SHP77 (cell line): ENCODE measurements at places on chromosomes 3 and 15.
A peak's percentile ranks its signal among the peaks of the same experiment; 100 is the strongest.

- DNase-seq: no peak
These were observed 71.9 kb upstream of the MBNL1 start for GRCh38 chr3:152196782-152197181.

DNA sequence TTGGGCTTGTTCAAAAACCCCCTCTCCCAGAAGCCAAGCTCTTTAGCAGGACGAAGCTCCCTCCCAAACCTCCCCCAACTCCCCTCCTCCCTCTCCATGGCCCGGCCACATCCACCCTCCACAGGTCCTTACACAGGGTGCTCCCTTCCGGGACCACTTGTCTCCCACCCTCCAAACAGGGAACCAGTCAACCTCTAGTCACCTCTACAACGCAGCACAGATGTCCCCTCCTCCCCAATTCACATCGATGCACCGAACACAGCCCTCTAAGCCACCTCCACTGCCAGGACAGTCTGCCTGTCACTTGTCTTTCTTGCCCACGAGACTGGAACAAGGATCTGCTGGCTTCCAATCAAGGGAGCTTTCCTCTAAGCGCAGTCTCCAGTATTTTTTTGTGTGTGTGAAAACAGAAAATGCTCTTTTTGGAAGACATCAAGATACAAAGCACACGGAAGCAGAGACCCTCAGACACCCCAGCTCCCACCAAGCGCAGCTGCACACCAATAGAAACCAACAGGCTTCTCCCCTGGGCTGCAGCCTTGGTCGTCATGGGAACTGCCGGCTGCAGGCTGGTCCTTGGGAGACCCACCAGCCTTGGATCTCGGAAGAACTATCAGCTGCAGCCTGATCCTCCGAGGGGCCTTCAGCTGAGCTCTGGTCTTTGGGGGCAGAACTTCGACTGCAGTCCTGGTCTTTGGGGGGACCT lies 26.5 kb downstream of the IQSEC1 start:
- DNase-seq: no peak

DNA sequence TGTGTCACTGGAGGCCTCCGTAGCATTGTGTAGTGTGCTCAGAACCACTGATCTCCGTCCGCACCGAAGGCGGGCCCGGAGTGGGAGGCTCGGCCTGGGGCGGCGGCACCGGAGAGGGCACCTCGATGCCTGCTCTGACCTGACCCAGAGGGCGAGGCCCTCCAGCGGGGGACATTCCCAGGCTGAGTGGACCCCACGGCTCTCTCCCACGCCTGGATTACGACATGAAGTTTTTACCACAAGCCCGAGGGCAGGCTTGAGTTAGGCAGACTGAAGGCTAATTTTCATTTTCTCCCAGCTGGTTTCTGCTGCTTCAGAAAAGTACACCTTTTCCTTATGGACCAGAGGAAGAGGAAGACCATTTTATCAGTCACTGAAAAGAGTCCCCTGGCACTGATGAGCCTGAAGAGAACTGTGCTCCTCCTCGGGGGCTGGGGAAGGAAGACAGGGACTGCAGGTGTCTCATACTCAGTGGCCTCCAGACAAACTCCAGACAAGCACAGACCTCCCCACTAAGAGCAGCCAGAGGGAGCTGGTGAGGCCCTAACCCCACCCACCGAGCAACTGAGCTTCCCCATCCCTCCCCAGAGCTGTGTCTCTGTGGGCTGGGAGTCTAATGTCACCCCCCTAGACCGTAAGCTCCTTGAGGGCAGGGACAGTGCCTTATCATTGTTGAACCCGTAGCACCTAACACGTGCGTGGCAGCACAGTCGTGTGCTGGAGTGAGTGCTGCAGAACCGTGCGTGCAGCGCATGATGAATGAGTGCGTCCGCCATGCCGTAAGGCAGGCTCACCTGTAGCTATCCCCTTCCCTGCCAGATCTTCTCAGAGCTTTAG lies 74.5 kb upstream of the BLM start:
- no peak for DNase-seq

DNA sequence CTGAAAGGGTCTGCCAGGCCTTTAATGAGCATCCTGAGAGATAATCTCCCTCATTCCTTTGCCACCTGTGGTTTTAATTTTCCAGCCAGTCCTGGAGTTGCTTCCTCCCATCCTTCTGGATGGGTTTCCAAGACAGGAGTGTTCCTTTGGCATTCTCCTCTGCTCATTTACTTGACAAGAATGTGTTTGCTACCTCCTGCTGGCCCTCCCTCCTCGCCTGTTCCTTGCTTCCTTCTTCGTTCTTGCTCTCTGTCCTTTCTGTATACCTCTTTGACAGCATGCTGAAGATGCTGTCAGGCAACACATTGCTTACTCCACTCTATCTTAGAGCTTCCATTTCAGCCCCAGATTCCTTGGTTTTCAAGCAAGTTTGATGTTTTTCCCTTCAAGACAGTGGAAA lies 46.0 kb downstream of the ERC2 start:
- DNase-seq: no peak

DNA sequence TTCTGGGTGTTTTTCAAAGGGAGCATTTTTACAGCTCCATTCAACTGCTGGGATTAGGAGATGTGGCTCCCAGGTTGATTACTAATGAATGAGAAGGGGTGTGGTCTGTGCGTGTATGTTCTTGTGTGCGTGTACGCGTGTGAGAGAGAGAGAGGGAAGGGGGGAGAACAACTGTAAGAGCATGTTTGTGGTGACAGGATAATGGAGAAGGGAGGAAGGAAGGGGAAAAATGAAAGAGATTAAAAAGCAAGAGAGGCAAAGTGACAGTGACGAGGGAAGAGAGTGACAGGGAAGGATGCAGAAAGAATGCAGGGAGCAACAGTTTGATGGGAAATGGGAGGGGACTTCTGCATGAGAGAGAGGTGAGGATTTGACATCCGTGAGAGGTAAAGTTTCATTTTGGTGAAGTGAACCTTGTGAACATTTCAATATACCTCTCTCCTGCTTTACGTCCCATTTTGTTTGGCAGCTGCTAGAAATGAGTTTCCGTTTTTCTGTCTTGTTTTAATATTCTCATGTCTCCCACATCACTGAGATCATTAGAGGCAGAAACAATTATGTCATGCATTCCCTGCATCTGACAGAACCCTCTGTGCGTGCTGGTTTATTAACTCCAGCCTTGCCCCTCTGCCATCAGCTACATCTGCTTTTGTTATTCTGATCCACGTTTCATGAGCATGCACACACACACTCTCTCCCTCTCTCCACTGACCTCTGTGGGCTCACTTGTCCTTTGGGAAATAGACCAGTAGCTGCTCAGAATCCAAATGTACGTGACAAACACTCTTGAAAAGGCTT lies 161.6 kb downstream of the GAP43 start:
- no peak for DNase-seq

DNA sequence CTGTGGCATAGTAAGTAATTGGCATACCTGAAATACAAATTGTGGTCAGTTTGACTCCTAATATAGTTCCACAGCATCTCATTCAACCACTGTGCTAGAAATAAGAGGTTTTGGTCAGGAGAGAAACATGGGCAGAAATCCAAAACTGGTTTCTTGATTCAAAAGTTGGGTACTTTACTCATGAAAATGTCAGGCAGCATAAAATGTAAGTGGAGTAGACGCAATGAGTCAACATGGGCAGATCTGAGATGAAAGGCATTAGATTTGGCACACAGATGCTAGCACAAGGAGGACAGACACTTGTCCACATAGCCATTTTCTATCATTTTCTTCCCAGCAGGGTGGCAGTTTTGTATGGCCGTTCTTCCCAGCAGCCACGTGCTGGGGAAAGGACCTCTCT lies 255.8 kb upstream of the CDIN1 start:
- DNase-seq: no peak

GRCh38 chr15:23518104-23518503 lies 47.4 kb upstream of the MKRN3 start:
- no peak for DNase-seq

- no peak for DNase-seq
These were observed 40.3 kb downstream of the CCK start for GRCh38 chr3:42225486-42226363.

GRCh38 chr3:105799286-105799685 lies 69.5 kb downstream of the CBLB start:
- DNase-seq: no peak

GRCh38 chr15:75425966-75426500 lies 25.5 kb downstream of the SIN3A start:
- DNase-seq: no peak

GRCh38 chr3:17588422-17588821 lies 154.0 kb downstream of the TBC1D5 start:
- no peak for DNase-seq

DNA sequence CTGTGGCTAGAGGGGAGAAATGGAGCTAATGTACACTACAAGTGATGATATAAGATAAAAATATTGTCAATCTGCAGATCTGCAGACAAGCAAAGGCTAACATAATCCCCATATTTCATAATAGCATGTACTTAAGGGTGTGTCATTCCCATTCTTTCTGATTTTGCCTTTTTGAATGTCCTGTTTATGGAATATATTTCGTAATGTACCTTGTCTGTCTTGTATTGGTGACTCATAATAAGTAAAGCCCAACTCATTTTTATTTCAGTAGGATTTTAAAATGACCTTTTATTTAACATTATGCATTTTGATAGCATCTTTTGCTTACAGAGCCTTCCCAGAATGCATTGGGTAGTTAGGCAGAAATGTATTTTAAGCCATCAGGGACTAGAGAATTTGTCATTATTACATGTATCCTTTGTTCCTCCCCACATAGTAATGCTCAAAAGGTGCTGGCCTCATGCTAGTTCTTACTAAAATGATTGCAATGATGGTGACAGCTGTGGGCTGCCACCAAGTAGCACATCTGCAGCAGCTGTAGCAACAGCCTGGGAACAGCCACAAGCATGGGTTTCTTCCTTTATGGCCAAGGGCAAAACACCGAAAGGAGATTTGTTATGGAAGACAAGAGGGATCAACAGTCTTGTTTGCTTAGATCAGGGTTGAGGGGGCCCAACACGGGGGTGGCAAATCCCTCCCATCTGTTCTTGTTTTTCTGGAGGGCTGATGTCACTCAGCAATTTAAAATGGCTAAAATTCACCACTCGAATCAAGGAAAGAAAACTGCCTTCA lies 188.5 kb downstream of the CADPS start:
- no peak for DNase-seq

- no peak for DNase-seq
These were observed 23.0 kb downstream of the HSPBAP1 start for GRCh38 chr3:122770521-122771202.

DNA sequence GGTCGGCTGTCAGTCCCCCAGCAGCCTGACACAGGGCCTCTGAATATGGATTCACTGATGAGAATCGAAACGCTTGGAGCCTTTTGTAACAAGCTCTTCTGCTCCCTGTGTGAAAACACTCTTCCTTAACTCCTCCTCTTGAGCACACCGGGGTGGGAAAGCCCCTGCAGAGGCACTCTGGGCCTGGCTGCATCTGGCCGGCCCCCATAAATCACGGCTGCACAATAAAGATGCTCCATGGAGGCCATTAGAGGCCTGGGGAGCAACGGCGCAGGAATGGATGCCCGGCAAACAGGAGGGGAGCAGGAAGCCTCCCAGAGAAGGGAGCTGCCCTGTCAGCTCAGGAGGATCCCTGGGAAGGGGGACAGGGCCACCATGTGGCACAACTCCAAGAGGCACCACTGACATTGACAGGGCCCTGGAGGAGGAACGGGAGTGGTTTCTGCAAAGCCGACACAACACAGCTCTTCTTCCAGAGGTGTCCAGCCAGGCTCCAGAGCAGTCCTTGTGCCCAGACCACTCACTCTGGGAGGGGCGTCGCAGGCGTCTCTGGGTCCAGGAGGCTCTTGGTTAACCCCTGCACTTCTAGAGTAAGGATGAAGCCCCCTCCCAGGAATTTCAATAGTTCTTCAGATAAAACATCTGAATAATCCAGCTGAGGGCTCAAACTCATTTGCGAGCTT lies 509.3 kb upstream of the PPP2R3A start:
- DNase-seq: peak; percentile 39

DNA sequence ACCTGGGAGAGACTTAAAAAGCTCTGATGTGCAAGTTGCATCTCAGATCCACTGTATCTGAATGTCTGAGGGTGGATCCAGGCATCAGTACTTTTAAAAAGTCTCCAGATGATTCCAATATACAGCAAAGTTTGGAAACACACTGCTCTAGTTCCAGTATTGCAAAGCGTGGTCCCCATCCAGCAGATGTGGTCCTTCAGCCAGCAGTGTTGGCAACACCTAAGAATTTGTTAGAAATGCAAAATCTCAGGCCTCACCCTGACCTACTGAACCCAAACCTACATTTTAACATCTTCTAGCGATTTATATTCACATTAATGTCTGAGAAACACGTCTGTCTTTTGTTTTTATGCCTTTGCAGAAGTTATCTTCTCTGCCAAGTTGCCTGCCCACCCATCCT lies 32.2 kb upstream of the SGO1 start:
- no peak for DNase-seq

GRCh38 chr3:150251187-150252062 lies 156.7 kb upstream of the TSC22D2 start:
- DNase-seq: peak; percentile 29

DNA sequence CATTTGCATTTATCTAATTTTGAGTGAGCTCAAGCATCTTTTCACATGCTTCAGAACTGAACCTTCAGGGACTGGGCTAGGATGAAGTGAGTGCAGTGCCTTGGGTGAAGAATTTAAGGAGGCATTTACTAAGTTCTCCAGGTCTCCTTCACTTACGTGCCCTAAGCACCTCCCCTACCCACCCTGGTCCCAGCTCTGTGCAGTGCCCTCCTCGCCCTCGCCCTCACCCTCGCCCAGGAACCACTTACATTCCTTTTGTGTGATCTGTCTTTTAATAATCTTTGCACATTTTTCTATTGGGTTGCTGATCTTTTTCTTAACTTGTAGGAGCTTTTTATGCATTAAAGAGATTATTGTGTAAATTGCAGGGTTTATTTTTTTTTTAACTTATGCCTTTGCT lies 322.6 kb downstream of the THSD4 start:
- DNase-seq: no peak

DNA sequence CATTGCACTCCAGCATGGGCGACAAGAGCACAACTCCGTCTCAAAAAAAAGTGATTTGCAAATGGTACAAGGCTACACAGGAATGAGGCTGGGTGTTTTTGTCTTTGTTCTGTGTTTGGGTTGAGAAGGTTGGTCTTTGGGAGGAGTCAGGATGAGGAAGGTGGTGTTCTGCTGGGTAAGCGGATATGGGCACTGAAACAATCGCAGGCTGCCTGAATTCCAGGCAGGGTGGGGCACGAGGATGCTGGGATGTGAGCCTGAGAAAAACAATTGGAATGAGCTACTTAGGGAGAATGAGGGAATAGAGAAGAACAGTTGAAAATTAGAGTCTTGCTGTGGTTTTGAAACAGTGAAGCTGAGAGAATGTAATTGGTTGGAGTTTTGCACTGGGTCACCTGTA lies 51.6 kb downstream of the ZBTB38 start:
- no peak for DNase-seq
